Anterior cingulate cortex (tissue), 58 donors: ENCODE measurements at places on chromosomes 1 and 21.

DNA sequence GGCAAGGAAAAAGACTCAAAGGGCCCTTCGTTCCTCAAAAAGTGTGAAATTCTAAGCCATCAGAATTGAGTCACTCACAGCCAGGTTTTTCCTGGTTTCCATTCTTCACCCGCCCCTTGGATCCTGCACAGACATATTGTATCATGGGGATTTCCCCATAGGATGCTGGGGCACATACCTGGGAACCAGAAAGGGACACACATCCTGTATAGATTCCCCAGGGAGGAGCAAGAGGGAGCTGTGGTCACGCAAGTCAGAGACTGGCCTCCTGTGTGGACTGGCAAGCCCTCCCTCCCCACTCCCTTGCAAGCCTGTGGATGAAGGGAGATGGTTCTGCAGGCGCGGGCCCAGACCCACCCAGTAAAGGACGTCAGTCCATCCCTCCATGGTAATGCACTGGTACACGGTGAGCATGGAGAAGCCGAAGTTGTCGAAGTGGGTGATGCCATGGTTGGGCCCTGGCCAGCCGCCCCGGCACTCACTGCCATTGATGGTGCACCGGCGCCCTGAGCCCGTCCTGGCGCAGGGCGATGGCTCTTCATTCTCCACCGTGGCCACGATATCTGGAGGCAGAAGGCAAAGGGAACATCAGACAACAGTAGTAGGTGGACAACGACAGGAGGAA is 23.2 kb downstream of the CACNA1S start:
- DNase-seq, result no peak

- DNase-seq, result no peak
These were observed 108.8 kb upstream of the MAGI3 start for GRCh38 chr1:113281550-113281949.

GRCh38 chr1:156439036-156439776 is 61.4 kb downstream of the MEF2D start:
- DNase-seq, result no peak

DNA sequence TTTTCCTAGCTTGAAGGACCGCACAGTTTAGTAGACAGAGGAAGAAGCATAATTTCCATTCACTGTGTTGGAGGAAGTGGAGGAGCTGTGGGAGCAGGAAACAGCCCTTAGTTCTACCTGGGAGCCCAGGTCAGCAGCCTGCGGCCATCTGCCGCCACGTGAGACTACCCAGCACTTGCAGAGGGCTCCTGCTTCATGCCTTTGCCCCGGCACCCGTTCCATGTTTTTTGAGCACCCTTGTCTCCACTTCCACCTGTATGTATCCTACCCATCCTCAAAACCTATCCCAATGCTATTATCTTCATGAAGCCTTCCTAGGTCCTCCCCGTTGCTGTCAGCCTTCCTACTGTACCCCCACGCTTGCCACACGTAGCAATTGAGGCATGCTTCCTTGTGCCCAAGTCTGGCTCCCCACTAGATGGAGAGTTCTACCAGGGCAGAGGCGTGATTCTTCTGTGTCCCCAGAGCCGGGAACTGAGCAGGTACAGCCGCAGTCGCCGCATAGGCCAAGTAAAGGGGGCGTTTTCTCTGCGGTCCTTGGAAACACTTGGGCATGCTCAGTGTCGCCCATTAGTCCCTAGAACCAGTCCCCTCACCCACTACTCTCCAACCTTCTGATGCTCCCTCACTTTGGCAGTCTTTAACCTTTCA is 1.9 kb downstream of the SLC6A9 start:
- DNase-seq, result no peak

DNA sequence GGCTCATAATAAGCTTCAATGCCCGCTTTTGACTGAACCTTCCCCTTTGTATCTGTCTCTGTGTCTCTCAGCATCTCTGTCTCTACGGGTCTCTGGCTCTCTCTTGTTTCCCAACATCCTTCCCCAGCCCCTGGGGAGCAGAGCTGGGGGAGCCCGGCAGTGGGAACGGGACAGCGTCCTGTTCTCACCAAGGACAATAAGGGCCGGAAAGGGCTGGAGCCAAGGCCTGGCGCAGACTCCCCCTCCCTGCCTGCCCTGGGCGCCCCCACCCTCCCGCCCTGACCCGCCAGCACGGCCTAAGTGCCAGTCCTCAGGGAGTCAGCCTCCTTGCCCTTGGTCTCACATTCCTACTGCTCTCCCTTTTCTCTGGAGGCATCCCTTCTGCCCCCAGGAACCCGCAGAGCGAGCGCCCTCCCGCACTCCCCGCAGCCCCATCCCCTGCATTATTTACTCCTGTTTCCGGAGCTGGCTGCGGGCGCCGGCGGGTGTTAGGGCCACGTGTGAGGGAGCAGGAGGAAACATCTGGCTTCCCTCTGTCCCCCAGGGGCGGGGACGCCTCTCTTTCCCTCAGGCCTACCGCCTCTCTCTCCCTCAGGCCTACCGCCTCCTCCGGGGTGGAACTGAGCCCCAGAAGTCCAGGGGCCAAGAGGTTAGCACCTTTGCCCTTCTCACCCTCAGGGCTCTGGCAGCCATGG is 6.5 kb downstream of the KRTCAP2 start:
- DNase-seq, result peak; percentile 57

DNA sequence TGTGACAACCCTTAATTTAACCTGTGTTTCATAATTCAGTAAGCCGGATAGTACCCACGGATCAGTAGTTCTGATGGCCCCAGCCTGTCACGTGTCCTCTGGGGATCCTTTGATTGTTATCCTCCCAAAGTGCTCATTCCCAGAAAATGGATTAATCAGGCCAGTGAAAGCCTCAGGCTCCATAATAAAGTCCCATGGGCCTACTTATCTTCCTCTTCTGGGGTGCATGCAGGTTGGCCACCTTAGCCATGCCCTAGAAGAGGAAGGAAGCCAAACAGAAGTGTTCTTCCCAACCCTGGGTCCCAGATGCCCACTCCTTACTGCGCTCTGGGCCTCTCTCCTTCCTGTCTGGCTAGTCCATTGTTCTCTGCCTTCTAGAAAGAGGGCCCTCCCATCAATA is 146.1 kb downstream of the EDEM3 start:
- DNase-seq, result no peak

DNA sequence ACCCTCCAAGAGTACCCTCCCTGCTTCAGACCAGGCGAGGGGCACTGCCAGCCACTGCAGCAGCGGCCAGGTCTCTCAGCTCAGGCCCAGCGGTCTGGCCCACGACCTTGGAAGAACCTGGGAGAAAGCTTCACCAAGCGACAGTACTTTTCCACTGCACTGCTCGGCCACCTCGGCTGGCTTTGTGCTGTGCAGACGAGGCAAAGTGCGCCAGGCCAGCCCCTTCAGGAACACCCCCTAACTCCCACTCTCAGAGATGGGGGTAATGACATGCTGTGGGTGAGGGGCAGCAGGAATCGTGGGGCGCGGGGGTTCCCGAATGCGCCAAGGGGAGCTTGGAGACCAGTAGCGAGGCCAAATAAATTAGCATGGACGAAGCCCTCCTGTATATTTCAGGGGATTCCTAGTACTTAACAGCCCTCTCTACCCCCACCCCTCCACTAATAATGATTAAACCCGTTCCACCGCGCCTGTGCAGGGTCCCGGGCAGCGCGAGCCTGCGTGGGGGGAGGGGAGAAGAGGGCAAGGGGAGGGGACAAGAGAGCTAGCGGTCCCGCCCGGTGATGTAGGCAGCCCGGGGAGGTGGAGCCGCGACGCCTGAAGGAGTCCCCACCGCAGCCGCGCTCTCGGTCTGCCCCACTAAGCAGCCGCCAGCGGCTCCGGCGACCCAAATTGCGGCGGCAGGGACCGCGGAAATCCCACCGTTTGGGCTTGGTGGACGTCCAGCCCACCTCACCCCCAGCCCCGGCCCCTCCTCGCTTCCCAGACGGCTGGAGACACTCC is at the start of gene FAM43B:
Gene FAM43B (plus strand): TSS at position 629 of the 783 bp plus-strand sequence. CDS start 401 bp downstream, outside the sequence.
- DNase-seq, result peak; percentile 67

- DNase-seq, result no peak
These were observed 2.4 kb downstream of the DTL start for GRCh38 chr1:212037900-212038299.

GRCh38 chr1:55124470-55124869 is 85.1 kb downstream of the PCSK9 start:
- DNase-seq, result no peak

DNA sequence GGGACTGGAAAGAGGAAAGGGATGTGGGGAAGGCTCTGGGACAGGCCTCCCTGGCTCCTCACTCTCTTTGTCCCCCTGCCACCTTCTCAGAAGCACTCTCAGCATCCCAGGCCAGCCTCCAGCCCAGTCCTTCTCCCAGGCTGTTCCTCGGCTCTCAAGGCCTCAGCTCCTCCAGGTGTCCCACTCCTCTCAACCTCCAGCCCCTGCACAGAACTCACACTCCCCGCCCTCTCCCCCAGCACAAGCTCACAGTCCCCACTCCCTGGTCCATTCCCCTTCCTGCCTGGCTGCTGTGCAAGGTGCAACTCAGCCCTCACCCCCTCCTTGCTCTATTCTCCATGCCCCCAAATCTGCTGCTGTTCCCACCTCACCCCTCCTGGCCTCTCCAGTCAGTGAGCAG is 185.0 kb downstream of the HIVEP3 start:
- DNase-seq, result no peak

DNA sequence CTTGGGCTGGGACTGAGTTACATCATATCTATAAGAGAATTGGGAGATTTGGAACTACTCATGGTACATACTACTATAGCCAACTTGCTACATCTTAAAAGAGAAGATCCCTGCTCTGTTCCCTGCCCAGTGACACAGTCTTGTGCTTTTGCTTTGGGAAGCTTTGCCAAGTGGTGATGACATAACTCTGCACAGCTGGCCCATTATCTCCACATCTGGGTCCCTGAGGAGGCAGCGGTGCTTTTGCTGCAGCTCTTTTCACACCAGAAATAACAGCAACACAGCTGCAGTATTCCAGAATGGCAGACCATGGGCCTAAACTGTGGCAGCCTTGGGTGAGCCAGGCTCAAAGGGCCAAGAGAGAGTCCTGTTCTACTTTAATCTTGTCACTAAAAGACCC is 296.0 kb downstream of the HHAT start:
- DNase-seq, result peak; percentile 63

GRCh38 chr1:177343445-177343844 is 172.7 kb downstream of the BRINP2 start:
- no peak for DNase-seq
